ENCODE measurements at places on chromosomes 3 and 15.

GRCh38 chr3:81601707-81602305, 159.6 kb downstream of the GBE1 start:
- DNase-seq = no peak

DNA sequence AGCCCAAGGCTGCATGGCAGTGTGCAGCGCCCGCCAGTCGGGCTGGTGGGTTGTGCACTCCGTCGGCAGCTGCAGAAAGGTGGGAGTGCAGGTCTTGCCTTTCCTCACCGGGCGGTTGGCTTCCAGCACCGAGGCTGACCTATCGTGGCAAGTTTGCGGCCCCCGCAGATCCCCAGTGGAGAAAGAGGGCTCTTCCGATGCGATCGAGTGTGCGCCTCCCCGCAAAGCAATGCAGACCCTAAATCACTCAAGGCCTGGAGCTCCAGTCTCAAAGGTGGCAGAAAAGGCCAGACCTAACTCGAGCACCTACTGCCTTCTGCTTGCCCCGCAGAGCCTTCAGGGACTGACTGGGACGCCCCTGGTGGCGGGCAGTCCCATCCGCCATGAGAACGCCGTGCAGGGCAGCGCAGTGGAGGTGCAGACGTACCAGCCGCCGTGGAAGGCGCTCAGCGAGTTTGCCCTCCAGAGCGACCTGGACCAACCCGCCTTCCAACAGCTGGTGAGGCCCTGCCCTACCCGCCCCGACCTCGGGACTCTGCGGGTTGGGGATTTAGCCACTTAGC, 4.3 kb downstream of the ISL2 start:
- no peak for DNase-seq

GRCh38 chr3:188241883-188242282, 87.9 kb downstream of the LPP start:
- DNase-seq = no peak

- no peak for DNase-seq
Observed at GRCh38 chr3:126878664-126879063, 104.3 kb upstream of the PLXNA1 start.

- DNase-seq = no peak
Observed at GRCh38 chr15:99385865-99386264, 134.6 kb downstream of the LRRC28 start.

DNA sequence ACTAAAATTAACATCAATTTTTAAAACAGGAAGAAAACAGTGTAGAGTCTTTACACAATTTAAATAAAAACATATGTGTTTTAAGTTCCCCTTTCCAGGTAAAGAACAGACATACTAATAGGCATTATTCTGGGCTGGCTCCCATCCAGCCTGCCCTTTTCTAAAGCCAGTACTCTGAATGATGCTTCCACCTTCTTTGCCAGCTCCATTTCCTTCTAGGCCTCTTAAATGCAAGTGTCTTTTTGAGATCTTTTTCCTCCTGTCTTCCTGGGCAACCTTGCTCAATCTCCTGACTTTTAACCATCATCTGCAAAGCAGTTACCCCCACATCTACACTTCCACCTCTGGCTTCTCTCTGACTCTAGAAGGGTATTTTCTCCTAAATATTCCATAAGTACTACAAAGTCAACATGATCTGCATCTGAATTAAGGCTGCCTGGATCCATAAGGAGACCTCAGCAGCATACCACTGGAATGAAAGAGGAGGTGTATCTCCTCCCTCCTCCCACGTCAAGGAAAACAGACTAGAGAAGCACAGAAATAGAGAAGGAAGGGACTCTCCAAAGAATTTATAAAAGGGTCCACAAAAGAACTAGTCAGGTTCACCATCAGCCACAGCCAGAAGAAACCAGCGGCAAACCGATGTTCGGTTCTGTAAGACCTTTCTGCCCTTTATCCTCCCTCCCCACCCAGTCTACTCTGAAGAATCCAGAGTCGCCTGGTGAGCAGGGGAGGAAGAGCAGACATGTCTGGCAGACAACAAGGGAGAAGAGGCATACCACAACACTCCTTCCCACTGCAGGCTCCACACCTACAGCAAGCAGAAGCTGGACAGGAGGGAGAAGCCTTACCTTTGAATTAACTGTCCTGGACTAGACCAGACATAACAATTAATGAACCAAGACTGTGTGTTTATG, 47.1 kb downstream of the GOLIM4 start:
- DNase-seq = no peak

GRCh38 chr3:170689296-170689829, 103.5 kb upstream of the SLC7A14 start:
- no peak for DNase-seq

- no peak for DNase-seq
Observed at GRCh38 chr3:188400494-188401243, 246.7 kb downstream of the LPP start.

GRCh38 chr3:152942366-152942765, 107.4 kb downstream of the P2RY1 start:
- DNase-seq = no peak

DNA sequence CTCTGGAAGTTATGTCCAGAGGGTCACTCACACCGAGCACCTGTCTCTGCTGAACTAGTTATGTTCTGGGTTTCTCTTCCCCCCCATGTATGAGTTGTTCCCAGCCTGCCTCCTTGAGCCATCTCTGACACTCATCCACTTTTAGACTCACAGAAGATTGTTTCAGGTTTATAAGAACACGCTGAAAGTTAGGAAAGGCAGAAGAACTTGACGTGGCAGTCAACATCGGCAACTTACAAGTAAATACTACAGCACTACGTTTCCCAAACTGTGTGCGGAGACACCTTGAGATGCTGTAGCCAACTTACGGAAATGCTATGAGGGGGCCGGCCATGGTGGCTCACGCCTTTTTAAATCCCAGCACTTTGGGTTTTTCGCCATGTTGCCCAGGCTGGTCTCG, 318.0 kb downstream of the ZNF621 start:
- no peak for DNase-seq

DNA sequence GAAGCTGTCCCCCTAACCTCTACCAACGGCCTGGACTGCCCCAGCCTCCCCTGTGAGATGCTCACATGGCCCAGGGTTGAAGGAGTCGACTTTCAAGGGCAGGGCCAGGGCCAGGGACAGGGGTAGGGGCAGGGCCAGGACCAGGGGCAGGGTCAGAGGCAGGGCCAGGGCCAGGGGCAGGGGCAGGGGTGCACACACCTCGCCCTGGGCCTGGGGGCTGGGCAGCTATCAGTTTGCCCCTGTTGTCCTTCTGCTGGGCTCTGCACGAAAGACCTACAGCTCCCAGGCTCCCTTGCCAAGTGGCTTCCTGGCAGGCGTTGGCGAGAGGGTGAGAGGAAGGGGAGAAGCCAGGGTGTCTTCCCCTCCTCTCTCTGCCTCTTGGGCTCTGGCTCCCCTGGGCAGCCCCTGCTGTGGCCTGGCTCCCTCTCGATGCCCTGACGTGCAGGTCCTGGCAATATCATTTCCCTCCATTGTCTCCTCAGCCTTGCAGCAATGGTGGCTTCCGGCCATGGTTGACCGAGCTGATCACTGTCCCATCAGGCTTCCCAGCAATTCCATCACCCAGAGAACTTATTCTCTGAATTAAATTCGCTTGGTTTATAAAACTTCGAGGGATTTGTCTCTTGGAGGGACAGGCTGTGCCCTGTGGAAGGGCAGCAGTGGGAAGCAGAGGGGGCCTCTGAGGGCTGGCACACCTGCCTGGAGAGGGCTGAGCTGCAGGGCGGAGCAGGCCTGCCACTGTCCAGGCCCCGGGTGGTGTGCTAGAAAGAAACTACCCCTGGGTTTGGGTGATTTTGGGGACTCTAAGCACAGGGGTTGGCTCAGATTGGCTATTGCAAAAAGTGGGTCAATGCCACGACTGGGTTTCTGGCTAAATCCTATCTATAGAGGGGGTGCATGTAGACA, 13.9 kb downstream of the PRR23E start:
- no peak for DNase-seq

DNA sequence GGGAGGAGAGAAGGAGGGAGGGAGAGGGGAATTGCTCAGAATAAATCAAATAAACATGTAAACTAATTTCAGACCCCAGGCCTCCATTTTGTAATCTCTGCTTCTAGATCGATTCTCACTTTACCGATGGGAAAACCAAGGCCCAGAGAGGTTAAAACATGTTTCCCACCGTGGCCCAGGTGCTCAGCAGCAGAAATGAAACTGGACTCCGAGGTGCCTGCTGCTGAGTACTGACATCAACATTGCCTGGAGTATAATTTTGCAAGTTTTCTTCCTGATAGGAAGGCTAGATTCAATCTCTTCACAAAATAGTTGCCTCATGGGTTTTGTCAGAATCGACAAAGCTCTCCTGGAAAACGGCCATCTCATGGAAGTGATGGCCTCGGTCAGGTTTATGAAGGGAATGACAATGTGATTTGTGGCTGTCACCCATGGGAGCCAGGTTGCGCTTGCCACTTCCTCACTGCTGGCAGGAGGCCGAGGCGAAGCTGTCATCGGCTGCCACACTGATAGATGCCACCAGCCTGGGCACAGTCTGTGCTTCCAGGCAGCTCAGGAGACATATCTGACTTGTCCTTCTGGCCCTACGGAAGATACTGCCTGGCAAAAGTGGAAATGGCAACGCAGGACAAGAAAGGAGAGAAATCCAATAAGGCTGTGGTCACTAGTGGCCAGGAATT, 133.1 kb upstream of the LRRN1 start:
- no peak for DNase-seq

DNA sequence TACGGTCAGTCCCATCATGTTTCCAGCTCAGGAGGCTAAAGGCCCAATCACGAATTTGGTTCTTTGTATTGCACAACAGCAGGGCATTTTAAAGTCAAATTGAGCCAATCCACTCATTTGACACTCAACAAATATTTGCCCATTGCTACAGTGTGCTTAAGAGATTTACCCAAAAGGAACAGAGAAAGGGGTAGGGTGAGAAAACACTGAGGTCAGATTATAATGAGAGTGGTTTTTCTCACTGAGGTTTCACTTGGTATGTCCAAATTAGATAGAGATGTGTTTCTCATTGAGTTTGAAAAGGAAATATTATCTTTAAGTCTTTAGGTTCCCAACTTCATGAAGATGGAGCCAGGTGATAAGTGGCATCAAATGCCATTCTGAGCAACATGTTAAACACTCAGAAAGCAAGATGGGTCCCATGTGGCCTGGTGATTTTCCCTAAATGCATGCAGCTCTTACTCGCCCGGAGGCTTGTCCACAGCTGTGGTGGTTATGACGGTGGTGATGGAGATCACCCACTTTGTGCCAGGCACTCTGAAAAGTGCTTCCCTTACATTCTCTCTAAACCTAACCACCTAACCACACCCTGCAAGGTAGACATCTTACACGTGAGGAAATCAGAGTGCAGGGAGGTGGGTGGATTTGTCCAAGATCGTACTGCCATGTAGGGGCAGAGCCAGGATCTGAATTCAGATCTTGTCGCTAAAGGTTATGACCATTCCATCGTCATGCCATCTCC, 31.2 kb upstream of the USP3 start:
- no peak for DNase-seq

DNA sequence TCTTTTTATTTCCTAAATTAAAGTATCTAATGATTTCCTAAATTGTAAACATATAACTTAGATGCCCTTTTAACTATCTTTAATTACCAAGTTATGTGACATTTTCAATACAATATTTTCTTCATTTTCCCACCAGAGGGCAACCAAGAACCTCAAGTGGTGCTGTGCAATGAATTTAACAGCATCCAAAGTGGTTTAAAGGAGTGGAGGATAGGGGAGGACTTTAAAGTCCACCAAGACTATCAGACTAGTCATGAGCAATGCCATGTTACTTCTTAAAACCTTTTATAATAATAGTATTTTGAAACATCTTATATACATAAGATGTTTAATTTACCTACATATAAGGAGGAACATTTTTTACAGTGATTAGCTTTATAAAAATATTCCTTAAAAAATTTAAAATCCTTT, 74.4 kb downstream of the DLG1 start:
- DNase-seq = no peak

- no peak for DNase-seq
Observed at GRCh38 chr3:142626971-142627370, 30.8 kb downstream of the PLS1 start.

- DNase-seq = no peak
Observed at GRCh38 chr3:177484206-177484605, 286.9 kb upstream of the TBL1XR1 start.

All from caudate nucleus (tissue), 63 donors.